ENCODE measurements at places on chromosomes 3 and 15.

- H3K4me1 ChIP-seq = no peaks in the 10 kb centered on the region
- no peak overlapping the region for H3K27ac ChIP-seq
- DNase-seq = no peak
- no peak overlapping the region for H3K4me3 ChIP-seq
- H3K27me3 ChIP-seq = no peaks in the 10 kb centered on the region
Observed at GRCh38 chr3:157872902-157873301, 233.3 kb downstream of the SHOX2 start.

DNA sequence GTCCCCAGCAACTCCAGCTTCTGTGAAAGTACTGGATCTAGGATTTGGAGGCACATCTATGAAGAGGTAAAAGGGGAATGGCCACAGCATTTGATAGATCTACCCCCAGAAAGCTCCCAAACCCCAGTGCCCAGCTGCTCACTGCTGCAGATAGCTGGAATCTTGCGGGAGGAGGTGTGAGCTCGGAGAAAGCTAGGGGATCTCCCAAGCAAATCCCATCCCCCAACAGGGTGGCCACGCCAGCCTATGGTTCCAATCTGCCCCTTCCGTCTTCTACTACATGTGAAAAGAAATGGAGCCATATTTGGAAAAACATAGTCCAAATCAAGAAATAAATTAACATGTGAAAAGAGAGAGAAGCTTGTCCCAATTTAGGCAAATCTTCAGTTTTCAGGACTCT lies 42.0 kb downstream of the SEMA5B start:
- H3K27ac ChIP-seq = no peak overlapping the region
- DNase-seq = no peak
- H3K27me3 ChIP-seq = peaks cover 5% of the 10 kb centered on the region
- no peaks in the 10 kb centered on the region for H3K36me3 ChIP-seq
- H3K4me3 ChIP-seq = no peak overlapping the region

- H3K4me1 ChIP-seq = no peaks in the 10 kb centered on the region
- no peak overlapping the region for H3K4me3 ChIP-seq
- DNase-seq = no peak
- H3K36me3 ChIP-seq = no peaks in the 10 kb centered on the region
Observed at GRCh38 chr3:96731031-96731430, 83.4 kb upstream of the EPHA6 start.

DNA sequence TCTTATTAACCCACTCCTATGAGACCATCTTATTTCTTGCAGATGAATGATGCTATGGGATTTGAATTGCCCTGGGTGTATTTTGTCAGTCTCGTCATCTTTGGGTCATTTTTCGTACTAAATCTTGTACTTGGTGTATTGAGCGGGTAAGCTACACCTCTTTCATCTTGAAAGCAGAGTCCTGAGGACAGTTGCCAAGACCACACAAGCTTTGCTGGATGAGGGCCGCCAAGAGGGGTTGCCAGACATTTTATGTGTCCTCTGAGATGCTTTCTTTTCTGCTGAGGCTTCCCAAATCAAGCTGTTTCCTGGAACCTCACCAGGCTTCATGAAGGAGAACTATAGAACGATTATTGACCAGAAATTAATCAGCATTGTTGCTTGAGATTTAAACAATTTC lies 173.2 kb downstream of the CHDH start:
- H3K36me3 ChIP-seq = no peaks in the 10 kb centered on the region
- no peak for DNase-seq
- no peak overlapping the region for H3K4me3 ChIP-seq
- H3K27me3 ChIP-seq = no peaks in the 10 kb centered on the region
- H3K4me1 ChIP-seq = no peaks in the 10 kb centered on the region

DNA sequence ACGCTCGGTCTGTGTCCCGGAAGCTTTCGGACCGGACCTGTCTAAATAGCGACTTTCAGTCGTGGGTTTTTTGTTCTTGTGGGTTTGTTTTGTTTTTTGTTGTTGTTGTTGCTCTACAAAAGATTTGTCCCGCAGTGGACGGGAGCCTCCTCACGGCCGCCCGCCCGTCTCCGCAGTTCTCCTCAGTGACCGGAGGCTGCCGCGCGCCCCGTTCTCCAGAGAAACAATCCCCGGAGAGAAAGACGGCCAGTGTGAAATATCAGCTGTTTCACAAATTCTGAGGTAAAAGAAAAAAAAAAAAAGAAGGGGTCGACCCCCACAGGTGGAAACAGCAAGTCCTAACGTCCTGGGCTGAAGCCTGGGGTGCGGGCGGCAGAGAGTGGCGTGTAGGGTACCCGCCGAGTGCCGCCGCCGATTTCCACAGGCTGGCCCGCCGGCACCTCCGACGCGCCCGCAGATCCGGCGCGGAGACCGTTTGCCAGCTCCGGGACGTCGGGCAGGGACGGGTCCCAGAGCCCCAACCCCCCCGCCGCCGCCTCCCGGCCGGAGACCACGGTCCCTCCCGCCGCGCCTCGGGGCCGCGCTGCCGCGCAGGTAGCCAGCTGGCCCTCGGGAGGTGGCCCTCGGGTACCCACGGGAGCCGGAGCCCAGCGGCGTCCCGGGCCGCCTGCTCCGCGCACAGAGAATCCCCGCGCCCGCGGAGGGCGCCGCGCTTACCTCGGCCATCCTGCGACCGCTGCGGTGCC lies 478 bp downstream of the BNC1 start:
- H3K4me3 ChIP-seq = no peak overlapping the region
- peaks cover 33% of the 10 kb centered on the region for H3K27me3 ChIP-seq
- peaks cover 7% of the 10 kb centered on the region for H3K4me1 ChIP-seq
- H3K36me3 ChIP-seq = no peaks in the 10 kb centered on the region

DNA sequence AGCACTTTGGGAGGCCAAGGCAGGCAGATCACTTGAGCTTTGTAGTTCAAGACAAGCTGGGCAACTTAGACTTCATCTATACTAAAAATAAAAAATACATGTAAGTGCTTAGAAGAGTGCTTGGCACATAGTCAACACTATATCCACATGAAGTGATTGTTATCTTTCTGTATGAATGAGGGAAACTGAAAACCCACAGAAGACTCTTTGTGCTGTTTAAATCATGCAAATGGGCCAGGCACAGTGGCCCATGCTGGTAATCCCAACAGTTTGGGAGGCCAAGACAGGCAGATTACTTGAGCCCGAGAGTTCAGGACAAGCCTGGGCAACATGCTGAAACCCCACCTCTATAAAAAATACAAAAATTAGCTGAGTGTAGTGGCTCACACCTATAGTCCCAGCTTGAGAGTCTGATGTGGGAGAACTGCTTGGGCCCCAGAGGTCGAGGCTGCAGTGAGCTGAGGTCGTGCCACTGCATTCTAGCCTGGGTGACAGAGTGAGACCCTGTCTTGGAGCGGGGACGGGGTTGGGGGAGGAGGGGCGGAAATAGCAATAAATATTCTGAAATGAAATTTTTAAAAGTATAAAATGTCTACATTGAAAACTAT lies 129.7 kb downstream of the NR2E3 start:
- peaks cover 3% of the 10 kb centered on the region for H3K36me3 ChIP-seq
- H3K4me3 ChIP-seq = no peak overlapping the region
- no peaks in the 10 kb centered on the region for H3K27me3 ChIP-seq

DNA sequence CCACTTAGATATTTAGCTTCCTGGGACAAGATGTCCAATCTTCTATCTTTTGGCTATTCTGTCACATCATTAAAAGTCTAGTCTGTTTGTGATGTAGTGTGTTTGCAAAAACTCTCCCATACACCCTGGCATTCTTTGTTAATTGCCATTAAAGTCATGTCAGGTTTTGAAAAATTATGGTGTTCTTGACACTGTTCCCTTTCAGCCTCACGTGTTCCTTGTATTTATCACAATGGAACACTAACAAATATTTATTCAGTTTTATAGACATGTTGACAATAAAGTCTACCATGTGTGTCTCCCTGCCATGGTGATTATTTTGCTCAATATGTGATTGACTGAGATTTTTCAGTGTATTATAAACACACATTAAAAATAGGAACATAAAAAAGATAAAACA lies 9.4 kb upstream of the CACNA1D start:
- no peaks in the 10 kb centered on the region for H3K36me3 ChIP-seq
- H3K27ac ChIP-seq = no peak overlapping the region
- no peak for DNase-seq
- H3K27me3 ChIP-seq = peaks cover 2% of the 10 kb centered on the region

GRCh38 chr3:46491089-46492070 lies 6.4 kb upstream of the RTP3 start:
- DNase-seq = no peak
- H3K4me1 ChIP-seq = peaks cover 13% of the 10 kb centered on the region
- H3K27ac ChIP-seq = no peak overlapping the region
- no peaks in the 10 kb centered on the region for H3K27me3 ChIP-seq

GRCh38 chr15:32033186-32033890 lies 3.0 kb downstream of the CHRNA7 start:
- H3K36me3 ChIP-seq = no peaks in the 10 kb centered on the region
- peaks cover 26% of the 10 kb centered on the region for H3K27me3 ChIP-seq
- peaks cover 4% of the 10 kb centered on the region for H3K4me1 ChIP-seq
- DNase-seq = no peak
- no peak overlapping the region for H3K27ac ChIP-seq

DNA sequence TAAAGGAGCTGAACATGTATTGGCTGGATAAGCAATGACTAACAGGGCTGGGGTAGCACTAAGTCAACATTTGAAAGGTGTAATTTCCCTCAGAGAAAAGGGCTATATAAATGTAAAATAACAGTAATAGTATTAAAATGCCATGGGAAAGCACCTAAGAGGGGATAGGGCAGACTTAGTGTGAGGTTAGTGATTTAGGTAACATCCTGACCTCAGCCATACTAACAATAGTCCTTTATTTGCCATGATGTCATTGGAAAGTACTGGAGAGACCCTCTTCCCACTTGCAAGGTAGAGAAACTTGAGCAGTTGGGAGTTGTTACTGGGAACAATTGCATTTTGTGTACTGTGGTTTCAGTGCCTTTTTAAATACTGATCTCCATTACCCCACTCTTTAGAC lies 103.4 kb downstream of the LSAMP start:
- no peak overlapping the region for H3K27ac ChIP-seq
- H3K27me3 ChIP-seq = no peaks in the 10 kb centered on the region
- no peaks in the 10 kb centered on the region for H3K4me1 ChIP-seq
- no peak for DNase-seq
- no peak overlapping the region for H3K4me3 ChIP-seq
- H3K36me3 ChIP-seq = no peaks in the 10 kb centered on the region

- no peak for DNase-seq
- no peak overlapping the region for H3K27ac ChIP-seq
- H3K4me1 ChIP-seq = peaks cover 83% of the 10 kb centered on the region
- no peak overlapping the region for H3K4me3 ChIP-seq
Observed at GRCh38 chr3:51678641-51679040, 7.6 kb downstream of the TEX264 start.

- H3K27ac ChIP-seq = no peak overlapping the region
- H3K4me3 ChIP-seq = no peak overlapping the region
- H3K27me3 ChIP-seq = no peaks in the 10 kb centered on the region
- DNase-seq = no peak
- no peaks in the 10 kb centered on the region for H3K4me1 ChIP-seq
Observed at GRCh38 chr3:115996420-115997108, 373.3 kb downstream of the GAP43 start.

- H3K4me3 ChIP-seq = no peak overlapping the region
- H3K27ac ChIP-seq = no peak overlapping the region
- peaks cover 9% of the 10 kb centered on the region for H3K4me1 ChIP-seq
- DNase-seq = peak; percentile 18
- H3K27me3 ChIP-seq = no peaks in the 10 kb centered on the region
Observed at GRCh38 chr3:184766555-184767261, 45.3 kb upstream of the VPS8 start.

- no peak overlapping the region for H3K4me3 ChIP-seq
- H3K27me3 ChIP-seq = no peaks in the 10 kb centered on the region
- no peak overlapping the region for H3K27ac ChIP-seq
- DNase-seq = peak; percentile 60
Observed at GRCh38 chr3:156448300-156448699, 106.6 kb downstream of the SSR3 start.

DNA sequence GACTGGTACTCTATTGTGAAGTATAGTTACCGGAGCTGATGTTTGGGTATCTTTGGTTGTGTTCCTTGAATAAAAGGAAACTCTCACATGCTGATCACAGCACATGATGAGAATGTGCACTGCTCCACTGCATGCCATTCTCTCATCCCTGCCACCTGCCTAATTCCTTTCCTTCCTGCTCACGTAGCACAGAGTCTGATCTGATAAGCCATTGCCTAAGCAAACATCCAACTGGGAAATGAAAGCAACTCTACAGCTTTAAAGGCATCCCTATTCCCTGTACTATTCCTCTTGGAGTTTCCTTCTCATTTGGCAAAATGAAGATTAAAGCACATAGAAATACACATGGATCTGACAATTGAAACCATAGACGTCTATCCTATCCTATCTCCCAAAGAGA lies 359.8 kb downstream of the C3orf38 start:
- H3K27me3 ChIP-seq = no peaks in the 10 kb centered on the region
- no peaks in the 10 kb centered on the region for H3K36me3 ChIP-seq
- no peaks in the 10 kb centered on the region for H3K4me1 ChIP-seq
- no peak overlapping the region for H3K4me3 ChIP-seq

DNA sequence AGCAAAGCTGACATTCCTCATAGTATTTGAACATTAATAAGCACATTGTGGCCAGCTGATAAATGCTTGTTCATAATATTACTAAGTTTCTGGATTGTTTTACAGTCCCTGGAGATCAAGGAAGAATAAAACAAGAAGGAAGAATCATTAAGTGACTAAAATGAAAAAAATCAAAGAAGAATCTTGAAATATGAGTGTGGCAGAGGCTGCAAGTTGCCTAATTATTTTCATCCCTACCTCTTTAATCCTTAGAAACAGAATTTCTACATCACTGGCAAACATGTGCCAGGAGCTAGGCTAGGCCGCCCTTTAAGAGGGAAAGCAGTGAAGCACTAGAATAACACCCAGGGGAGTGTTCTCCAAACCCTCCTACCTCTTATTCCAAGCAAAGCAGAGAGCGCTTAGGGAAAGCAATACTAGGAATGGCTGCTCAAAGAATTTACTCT lies 98.9 kb downstream of the MAGI1 start:
- no peak for DNase-seq
- no peaks in the 10 kb centered on the region for H3K4me1 ChIP-seq
- H3K4me3 ChIP-seq = no peak overlapping the region
- no peak overlapping the region for H3K27ac ChIP-seq
- no peaks in the 10 kb centered on the region for H3K27me3 ChIP-seq
